Body of pancreas (tissue), 4 donors: ENCODE measurements at places on chromosomes 5 and 9. TPM values are rescaled to one million over a fixed set of nuclear protein-coding genes. Genes with fewer than 3 reads are reported as not detected.

- no peak for DNase-seq
- peaks cover 3% of the 10 kb centered on the region for H3K4me1 ChIP-seq
- H3K27me3 ChIP-seq: no peaks in the 10 kb centered on the region
- H3K4me3 ChIP-seq: no peak overlapping the region
- H3K27ac ChIP-seq: no peak overlapping the region
- H3K36me3 ChIP-seq: no peaks in the 10 kb centered on the region
Observed at GRCh38 chr9:126852086-126852688, 8.3 kb upstream of the ZBTB34 start.

GRCh38 chr9:81317939-81318338 lies 371.4 kb downstream of the TLE1 start:
- H3K4me3 ChIP-seq: no peak overlapping the region
- no peak overlapping the region for H3K27ac ChIP-seq
- no peak for DNase-seq
- H3K27me3 ChIP-seq: no peaks in the 10 kb centered on the region

The CER1 gene
- total RNA-seq: not detected

DNA sequence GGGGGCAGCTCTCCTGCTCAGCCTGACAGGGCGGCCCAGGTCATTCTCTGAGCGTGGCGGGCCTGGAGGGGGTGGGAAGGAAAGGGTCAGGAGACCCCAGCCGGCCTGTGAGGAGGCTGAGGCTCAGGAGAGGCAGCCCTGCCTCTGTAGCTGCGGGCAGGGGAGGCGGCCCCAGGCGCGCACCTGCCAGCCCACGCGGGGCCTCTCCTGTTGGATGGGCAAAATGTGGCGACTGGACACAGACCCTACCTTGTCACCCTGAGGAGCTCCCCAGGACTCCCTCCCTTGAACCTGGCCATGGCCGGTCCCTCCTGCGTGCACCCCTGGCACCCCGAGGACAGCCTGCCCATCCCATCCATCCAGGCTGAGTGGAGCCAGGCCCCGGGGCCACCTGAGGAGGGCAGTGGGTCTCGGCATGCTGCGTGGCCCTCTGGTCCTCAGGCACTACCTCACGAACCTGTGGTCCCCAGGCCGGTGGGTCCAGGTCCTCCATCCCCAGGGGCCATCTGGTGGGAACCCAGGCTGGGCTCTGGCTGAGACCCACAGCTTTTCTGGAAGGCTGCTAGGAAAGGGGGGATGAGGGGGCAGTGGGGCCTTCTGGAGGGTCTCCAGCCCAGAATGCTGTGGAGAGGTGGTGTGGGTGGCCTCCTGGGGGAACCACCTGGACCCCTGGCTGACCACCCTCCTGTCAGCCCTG lies 15.1 kb upstream of the NRARP start:
- H3K4me3 ChIP-seq: no peak overlapping the region
- DNase-seq: no peak
- peaks cover 60% of the 10 kb centered on the region for H3K4me1 ChIP-seq
- no peak overlapping the region for H3K27ac ChIP-seq
- H3K27me3 ChIP-seq: no peaks in the 10 kb centered on the region

The GFRA3 gene
- 4.3 TPM for total RNA-seq

The CNTNAP3 gene
- 14.2 TPM for total RNA-seq

- no peak for DNase-seq
- H3K36me3 ChIP-seq: no peaks in the 10 kb centered on the region
- no peak overlapping the region for H3K27ac ChIP-seq
- H3K4me1 ChIP-seq: no peaks in the 10 kb centered on the region
Observed at GRCh38 chr5:136013559-136013958, 15.2 kb upstream of the TGFBI start.

The ACTBL2 gene
- total RNA-seq: not detected

The ZNF354B gene
- 33.9 TPM for total RNA-seq

GRCh38 chr9:131708226-131709002 lies 31.5 kb downstream of the RAPGEF1 start:
- H3K27ac ChIP-seq: peak overlapping the region; percentile 81
- peak; percentile 81 for DNase-seq
- peaks cover 70% of the 10 kb centered on the region for H3K4me1 ChIP-seq
- H3K36me3 ChIP-seq: no peaks in the 10 kb centered on the region
- no peaks in the 10 kb centered on the region for H3K27me3 ChIP-seq

The BHMT2 gene
- 1.6 TPM for total RNA-seq

DNA sequence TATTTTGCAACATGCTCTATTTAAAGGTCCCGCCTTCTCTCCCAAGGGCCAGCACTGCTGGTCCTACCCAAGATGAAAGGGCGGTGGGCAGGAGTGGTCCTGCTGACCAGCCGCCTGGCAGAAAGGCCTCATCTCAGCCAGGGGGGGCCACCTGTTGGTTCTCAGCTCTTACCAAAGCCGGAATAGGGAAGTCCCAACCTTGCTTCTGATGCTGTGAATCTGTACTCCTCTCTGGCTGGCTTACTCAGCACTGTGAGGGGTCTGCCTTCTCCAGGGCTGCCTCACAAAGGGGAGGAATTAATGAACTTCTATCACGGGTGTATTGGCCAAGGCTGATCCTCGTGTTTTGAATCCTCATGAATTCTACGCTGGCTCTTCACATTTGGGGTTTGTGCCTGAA lies 13.6 kb upstream of the FAM240B start:
- no peak overlapping the region for H3K27ac ChIP-seq
- no peaks in the 10 kb centered on the region for H3K27me3 ChIP-seq
- no peak overlapping the region for H3K4me3 ChIP-seq
- H3K36me3 ChIP-seq: no peaks in the 10 kb centered on the region
- no peak for DNase-seq
- no peaks in the 10 kb centered on the region for H3K4me1 ChIP-seq

GRCh38 chr9:87300915-87301314 lies 196.8 kb upstream of the DAPK1 start:
- DNase-seq: no peak
- no peak overlapping the region for H3K4me3 ChIP-seq
- H3K36me3 ChIP-seq: no peaks in the 10 kb centered on the region
- no peaks in the 10 kb centered on the region for H3K27me3 ChIP-seq

- no peak overlapping the region for H3K27ac ChIP-seq
- no peak overlapping the region for H3K4me3 ChIP-seq
- no peaks in the 10 kb centered on the region for H3K4me1 ChIP-seq
- DNase-seq: no peak
- H3K36me3 ChIP-seq: no peaks in the 10 kb centered on the region
Observed at GRCh38 chr5:73801686-73802085, 175.7 kb downstream of the ARHGEF28 start.

The ADAMTSL1 gene
- total RNA-seq: 0.99 TPM

The IFNA2 gene
- not detected for total RNA-seq

DNA sequence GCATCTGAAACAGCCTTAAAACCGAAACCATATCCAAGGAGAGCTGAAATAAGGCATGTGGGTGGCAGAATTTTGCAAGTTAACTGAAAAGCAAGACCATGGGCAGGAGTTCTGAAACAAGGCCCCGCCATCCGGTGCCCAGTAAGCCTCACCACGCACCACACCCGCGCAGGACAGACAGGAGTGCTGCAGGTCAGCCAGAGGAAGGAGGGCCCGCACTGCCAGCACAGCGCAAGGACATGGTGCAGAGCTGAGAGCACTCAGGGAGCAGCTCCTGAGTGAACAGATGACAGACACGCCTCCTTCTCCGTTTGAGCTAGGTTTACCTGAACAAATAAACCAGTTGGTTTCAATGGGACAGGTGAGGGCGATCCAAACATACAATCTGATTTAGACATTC lies 16.5 kb upstream of the ISCA1 start:
- DNase-seq: no peak
- peaks cover 50% of the 10 kb centered on the region for H3K36me3 ChIP-seq
- H3K4me3 ChIP-seq: no peak overlapping the region
- H3K27ac ChIP-seq: no peak overlapping the region

- no peak overlapping the region for H3K4me3 ChIP-seq
- no peaks in the 10 kb centered on the region for H3K27me3 ChIP-seq
- no peak for DNase-seq
- H3K27ac ChIP-seq: no peak overlapping the region
Observed at GRCh38 chr5:69467442-69468225, 25.0 kb upstream of the OCLN start.

The OTULINL gene
- 3.3 TPM for total RNA-seq

DNA sequence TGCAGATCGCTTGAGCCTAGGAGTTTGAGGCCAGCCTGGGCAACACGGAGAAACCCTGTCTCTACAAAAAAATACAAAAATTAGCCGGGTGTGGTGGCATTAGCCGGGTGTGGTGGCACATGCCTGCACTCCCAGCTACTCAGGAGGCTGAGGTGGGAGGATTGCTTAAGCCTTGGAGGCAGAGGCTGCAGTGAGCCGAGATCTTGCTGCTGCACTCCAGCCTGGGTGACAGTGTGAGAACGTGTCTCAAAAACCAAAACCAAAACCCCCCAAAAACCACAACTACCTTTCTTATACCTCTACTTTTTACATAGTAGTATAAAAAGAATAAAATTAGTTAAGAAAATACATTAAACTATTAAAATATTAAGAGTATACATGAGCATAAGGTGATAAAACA lies 121.2 kb downstream of the RAPGEF6 start:
- H3K27ac ChIP-seq: no peak overlapping the region
- H3K4me1 ChIP-seq: no peaks in the 10 kb centered on the region
- DNase-seq: no peak
- no peaks in the 10 kb centered on the region for H3K27me3 ChIP-seq
- H3K4me3 ChIP-seq: no peak overlapping the region

- no peak overlapping the region for H3K4me3 ChIP-seq
- H3K27me3 ChIP-seq: no peaks in the 10 kb centered on the region
- no peaks in the 10 kb centered on the region for H3K36me3 ChIP-seq
- no peak for DNase-seq
Observed at GRCh38 chr5:73629456-73629855, 3.5 kb downstream of the ARHGEF28 start.

DNA sequence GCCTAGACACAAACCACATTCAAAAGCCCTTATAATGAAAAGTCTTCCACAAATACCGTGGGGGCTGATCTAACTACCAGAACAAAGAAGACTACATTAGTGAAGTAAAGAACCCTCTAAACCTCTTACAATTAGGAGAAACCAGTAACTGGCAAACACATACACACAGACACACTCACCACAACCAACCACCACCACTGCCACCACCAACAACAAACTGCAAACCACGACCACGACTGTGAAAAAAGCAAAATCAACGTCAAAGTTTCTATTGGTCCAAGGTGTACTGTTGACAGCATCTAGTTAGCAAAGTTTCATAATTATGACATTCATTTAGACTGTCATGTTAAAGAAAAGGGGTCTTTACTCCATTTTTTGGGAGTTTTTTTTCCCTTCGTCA lies 2.7 kb downstream of the CDO1 start:
- no peak overlapping the region for H3K27ac ChIP-seq
- H3K27me3 ChIP-seq: peaks cover 7% of the 10 kb centered on the region
- H3K36me3 ChIP-seq: no peaks in the 10 kb centered on the region

GRCh38 chr5:55636177-55636576 lies 75.9 kb downstream of the SLC38A9 start:
- no peaks in the 10 kb centered on the region for H3K27me3 ChIP-seq
- H3K4me3 ChIP-seq: no peak overlapping the region
- peak; percentile 41 for DNase-seq
- H3K36me3 ChIP-seq: no peaks in the 10 kb centered on the region
- peak overlapping the region; percentile 59 for H3K27ac ChIP-seq

GRCh38 chr5:88398316-88398715 lies 129.7 kb upstream of the TMEM161B start:
- H3K27me3 ChIP-seq: no peaks in the 10 kb centered on the region
- H3K4me1 ChIP-seq: no peaks in the 10 kb centered on the region
- H3K36me3 ChIP-seq: no peaks in the 10 kb centered on the region
- no peak overlapping the region for H3K4me3 ChIP-seq
- no peak for DNase-seq

DNA sequence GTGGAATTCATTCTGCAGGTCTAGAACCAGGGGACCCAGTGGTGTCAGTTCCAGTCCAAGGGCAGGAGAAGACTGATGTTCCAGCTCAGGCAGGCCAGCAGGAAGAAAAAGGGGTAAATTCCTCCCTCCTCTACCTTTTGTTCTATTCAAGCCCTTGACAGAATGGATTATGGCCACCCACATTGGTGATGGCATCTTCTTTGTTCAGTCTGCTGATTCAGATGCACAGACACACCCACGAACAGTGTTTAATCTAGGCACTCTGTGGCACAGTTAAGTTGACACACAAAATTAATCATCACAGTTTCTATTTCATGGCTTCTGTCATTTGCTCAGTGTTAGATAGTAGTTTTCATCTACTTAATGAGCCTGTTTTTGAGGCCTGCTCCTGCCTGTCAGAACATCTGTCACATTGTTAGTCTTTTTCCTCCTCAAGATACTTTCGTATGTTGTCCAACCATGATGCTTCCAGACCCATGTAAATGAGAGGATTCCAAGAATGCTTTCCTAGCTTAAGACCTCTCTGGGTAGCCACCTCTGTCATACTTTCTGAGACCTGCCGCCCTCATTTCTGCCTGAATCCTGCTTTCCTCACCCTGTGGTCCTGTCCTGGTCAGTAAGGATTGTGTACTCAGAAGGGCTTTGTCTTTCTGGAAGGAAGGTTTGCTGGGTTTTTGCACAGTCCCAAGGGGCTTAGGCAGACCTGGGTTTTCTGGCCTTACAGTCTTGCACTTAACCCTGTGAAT lies 72.5 kb downstream of the SPIN1 start:
- no peaks in the 10 kb centered on the region for H3K36me3 ChIP-seq
- no peak for DNase-seq
- H3K27ac ChIP-seq: no peak overlapping the region
- H3K27me3 ChIP-seq: no peaks in the 10 kb centered on the region
- no peak overlapping the region for H3K4me3 ChIP-seq

GRCh38 chr9:14585730-14586473 lies 107.3 kb downstream of the ZDHHC21 start:
- DNase-seq: no peak
- no peaks in the 10 kb centered on the region for H3K27me3 ChIP-seq
- no peaks in the 10 kb centered on the region for H3K4me1 ChIP-seq
- no peaks in the 10 kb centered on the region for H3K36me3 ChIP-seq
- no peak overlapping the region for H3K4me3 ChIP-seq

GRCh38 chr9:20619487-20620200 lies 2.7 kb downstream of the MLLT3 start:
- no peak overlapping the region for H3K4me3 ChIP-seq
- no peaks in the 10 kb centered on the region for H3K36me3 ChIP-seq
- H3K27ac ChIP-seq: peak overlapping the region; percentile 74
- peak; percentile 8 for DNase-seq

The PRR16 gene
- total RNA-seq: 0.78 TPM

DNA sequence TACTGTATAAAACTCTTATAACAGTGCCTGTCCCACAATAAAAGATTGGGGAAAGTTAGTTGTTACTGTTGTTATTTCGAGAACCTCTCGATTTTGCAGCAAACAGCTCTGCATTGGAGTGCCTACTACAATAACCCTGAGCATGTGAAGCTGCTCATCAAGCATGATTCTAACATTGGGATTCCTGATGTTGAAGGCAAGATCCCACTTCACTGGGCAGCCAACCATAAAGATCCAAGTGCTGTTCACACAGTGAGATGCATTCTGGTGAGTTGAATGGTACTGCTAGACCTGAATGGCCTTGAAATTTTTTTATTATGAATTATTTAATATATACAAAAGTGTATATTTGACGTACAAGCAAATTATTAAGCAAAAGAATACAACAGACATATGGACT lies 123.2 kb downstream of the TEX10 start:
- no peak overlapping the region for H3K4me3 ChIP-seq
- no peak for DNase-seq
- H3K27me3 ChIP-seq: no peaks in the 10 kb centered on the region
- H3K27ac ChIP-seq: no peak overlapping the region
- H3K4me1 ChIP-seq: no peaks in the 10 kb centered on the region

The CPLANE1 gene
- total RNA-seq: 21.1 TPM
